ENCODE measurements at places on chromosomes 16 and 17.

- no peak for DNase-seq
Measured at GRCh38 chr17:65750166-65750565, 188.7 kb upstream of the AXIN2 start.

- no peak for DNase-seq
Measured at GRCh38 chr17:2266865-2267228, 36.7 kb downstream of the SMG6 start.

GRCh38 chr17:78411241-78411857 is 32.9 kb downstream of the PGS1 start:
- DNase-seq: no peak

DNA sequence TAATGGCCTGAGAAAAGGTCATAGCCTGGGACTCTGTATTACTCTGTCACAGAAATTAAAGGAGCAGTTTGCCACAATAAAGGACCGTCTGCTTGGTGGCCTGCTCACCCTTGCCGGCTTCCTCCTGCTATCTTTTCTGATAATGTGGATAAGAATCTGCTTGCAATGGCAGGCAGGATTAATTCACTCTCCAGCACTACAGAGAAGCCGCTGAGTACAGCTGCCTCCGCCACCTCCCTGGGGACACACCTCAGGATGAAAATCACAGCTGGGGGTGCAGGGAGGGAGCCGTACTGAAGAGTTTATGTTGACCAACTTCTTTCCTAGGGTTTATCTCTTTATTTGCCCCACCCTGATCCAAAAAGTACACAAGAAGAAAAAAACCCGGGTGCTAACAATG is 245.9 kb upstream of the RPL38 start:
- DNase-seq: no peak

DNA sequence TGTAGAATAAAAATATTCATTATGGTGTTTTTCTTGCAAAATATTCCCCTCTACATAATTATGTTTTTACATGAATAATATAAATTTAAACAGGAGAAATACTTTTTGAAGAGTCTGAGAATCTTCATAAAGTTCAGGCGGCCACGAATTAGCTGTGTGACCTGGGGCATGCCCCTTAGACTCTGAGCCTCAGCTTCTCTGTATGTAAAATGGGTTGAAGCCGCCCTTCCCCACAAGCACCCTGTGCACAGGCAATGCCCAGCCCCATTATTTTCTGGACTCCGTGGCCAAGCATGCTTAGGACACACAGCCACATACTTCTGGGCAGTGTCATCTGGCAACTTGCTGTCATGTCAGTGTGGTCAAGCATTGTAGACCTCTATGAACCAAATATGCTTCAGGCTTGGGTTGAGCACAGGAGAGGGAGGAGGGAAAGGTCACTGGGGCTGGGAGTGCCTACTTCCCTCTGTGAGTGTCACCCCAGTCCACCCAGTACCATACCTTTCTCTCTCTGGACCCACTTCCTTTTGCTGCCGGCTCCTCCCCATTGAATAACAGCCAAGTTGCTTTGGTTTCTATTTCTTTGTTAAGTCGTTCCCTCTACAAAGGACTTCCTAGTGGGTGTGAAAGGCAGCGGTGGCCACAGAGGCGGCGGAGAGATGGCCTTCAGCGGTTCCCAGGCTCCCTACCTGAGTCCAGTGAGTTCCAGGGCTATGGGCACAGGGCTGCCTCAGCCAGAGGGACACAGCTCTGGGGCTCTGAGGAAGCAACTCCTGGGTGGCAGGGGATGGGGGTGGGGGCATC is at the start of gene LGALS9:
Gene LGALS9, plus strand, starts transcription at position 582 of the 804 bp plus-strand sequence. Its CDS starts 78 bp downstream, at position 660.
- no peak for DNase-seq

DNA sequence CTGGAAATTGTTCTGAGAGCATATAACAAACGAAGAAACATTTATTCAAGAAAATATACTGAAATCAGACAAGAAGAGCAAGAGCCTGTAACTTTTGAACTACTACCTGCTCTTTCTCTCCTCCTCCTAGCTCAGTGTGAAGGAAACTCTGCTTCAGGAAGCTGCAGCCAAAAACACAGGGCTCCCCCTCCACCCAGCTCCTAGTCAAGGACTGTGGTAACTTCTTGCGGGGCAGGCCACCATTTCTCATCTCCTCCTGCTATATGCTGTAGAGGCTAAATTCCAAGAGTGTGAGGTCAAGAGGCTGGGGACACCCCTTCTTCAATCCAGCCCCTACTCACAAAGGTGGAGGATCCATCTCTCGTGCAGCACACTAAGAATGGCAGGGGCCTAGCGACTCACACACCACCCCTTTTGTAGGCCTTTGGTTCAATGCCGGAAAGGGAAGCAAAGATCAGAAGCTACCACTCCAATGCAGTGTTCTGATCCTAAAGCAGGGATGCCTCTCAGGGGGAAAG is 74.6 kb downstream of the ITFG1 start:
- DNase-seq: no peak

DNA sequence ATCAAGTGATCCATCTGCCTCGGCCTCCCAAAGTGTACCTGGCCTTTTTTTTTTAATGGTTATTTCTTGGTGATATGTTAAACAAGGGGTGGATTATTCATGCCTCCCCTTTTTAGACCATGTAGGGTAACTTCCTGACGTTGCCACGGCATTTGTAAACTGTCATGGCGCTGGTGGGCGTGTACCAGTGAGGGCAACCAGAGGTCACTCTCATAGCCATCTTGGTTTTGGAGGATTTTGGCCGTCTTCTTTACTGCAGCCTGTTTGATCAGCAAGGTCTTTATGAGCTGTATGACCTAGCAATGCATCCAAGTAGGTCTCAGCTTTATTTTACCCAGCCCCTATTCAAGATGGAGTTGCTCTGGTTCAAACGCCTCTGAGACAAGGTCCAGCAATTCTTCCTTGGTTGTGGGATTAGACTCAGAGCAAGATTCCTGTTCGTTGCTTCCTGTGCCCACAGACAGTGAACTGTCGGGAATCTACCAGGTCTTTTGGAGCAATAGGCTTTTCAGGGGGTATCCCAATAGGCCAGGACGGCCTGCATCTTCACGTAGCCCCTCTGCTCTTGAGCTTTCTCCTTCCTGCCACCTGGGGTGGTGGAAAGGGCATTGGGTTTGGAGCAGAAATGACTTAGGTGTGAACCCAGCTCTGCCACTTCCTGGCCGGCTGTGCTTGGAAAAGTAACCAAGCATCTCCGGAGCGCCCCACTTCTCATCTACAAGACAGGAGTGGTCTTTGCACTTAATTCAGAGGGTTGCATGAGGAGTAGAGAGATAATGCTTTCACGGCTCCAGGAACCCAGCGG is 52.9 kb upstream of the SEC14L1 start:
- DNase-seq: no peak

GRCh38 chr16:70685938-70686375 is at the start of gene MTSS2:
Gene MTSS2 (minus strand): TSS chr16:70686053. CDS start chr16:70685791, 262 bp downstream.
- peak; percentile 20 for DNase-seq

DNA sequence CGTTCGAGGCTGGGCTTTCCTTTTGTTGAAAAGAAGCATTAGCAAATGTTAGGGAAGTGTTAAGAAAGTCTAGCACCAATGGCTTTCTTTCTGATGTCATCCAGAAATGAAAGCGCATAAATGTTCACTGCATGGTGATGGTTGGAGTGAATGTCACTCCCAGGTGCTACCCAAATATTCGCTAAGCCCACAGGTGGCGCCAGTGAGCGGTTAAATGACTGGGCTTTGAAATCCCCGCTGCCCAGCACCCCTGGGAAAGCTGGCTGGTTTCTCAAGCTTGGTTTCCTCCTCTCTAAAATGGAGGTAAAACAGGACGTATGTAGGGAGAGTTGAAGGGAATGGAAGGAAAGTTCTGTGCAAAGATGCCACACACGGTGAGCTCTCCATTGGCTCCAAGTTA is 104.4 kb downstream of the IRX5 start:
- DNase-seq: no peak

- peak; percentile 48 for DNase-seq
Measured at GRCh38 chr17:62627904-62628633, 599 bp downstream of the MRC2 start.

- no peak for DNase-seq
Measured at GRCh38 chr16:54957403-54958166, 26.9 kb downstream of the IRX5 start.

DNA sequence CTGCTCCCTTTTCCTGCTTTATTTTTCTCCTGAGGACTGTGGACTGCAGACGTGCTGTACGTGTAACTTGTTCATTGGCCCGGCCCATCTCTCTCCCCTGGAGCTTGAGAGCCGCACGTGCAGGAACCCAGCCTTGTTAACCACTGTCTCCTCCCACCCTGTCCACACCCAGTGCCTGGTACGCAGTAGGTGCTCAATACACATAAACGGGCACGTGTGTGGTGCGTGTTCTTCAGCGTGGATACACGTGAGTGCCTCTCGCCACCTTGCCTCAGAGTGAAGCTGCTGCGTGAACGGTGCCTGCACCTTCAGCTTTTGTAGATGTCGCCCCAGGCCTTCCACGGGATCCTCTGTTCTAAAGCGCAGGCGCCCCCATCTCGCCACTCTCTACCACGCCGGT is 96.3 kb upstream of the CHMP6 start:
- DNase-seq: no peak

GRCh38 chr17:73589363-73589980 is 54.8 kb downstream of the SDK2 start:
- no peak for DNase-seq

GRCh38 chr17:71480099-71480498 is 640.7 kb upstream of the SOX9 start:
- DNase-seq: no peak

GRCh38 chr17:78357177-78357586 is 2.7 kb downstream of the SOCS3 start:
- no peak for DNase-seq

- DNase-seq: no peak
Measured at GRCh38 chr17:66724581-66725341, 110.2 kb upstream of the CACNG5 start.

- no peak for DNase-seq
Measured at GRCh38 chr17:77874303-77875050, 84.0 kb upstream of the TNRC6C start.

DNA sequence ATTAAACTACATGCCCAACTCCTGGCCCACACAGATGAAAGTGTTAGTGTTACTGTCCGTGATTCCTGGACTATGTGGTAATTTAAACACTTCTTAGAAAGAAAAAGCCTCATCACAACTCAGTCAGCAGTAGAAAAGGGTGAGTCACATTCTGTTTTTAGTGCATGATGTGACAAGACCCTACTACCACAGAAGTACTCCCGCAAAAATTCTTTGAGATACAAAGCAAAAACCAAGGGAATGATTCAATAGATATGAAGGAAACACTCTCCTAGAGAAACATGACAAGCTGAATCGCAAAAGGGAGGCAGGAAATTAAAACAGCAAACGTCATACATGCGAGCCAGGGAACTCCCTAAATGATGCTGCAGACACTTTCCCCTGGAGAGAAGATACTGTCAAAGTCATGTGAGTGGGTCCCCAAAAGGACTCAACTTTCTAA is 14.4 kb downstream of the SNN start:
- peak; percentile 95 for DNase-seq

DNA sequence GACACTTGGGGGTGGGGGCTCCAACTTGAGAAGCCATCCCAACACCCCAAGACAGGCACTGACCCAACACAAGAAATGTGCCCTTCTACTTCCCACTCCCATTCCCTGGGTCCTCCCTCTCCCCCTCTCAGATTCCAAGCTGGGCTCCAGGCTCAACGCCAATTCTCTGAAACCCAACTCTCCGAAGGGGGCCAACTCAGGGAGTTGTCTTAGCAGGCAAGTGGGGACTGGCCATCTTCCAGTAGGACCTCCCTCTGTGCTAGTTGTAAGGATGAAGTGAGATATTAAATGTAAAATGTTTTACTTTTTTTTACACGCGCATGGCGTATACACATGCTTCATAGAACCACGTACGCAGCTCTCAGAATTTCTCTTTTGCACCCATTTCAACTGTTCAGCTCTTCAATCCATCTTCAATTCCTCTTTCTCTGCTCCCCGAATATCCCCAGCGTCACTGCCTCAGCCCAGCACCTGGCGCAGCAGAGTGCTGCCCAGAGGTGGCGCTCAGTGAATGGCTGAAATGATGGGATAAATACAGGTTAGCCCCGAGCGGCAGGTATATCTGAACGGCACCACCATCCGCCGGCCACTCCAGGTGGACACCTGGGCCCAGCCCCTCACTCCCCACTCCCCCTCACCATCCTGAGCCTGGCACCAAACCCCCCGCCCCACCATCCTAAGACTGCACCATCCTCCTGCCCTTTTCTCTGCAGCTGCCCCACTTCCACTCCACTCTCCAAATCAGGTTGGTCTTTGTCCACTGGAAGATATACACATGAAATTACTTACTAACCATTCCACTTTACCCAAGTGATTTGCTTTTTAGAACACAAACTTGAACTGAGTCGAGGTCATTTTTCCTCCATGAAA is 43.9 kb upstream of the TNRC6C start:
- DNase-seq: no peak

DNA sequence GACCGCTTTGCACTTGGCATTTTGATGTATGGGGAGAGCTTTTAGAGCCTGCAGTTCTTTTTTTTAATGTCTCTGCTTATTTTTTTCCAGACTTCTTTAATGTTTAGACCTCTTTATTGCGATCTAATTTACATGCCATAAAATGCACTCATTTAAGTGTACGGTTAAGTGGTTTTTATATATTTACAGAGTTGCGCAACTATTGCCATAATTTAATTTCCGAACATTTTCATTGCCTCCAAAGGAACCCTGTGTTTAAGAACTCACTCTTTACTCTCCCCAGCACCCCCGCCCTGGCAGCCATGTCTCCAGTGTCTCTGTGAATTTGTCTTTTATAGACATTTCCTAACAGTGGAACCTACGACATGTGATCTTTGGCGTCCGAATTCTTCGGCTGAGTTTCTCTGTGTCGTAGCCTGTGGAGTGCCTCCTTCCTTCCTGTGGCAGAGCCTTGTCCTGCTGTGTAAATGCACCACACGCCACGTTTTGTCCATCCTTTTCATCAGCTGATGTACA is 24.0 kb downstream of the ZNF750 start:
- DNase-seq: no peak

Measured in kidney glomerular epithelial cell (primary cell).